Kidney capillary endothelial cell (primary cell): ENCODE measurements at places on chromosomes 2 and 18.

DNA sequence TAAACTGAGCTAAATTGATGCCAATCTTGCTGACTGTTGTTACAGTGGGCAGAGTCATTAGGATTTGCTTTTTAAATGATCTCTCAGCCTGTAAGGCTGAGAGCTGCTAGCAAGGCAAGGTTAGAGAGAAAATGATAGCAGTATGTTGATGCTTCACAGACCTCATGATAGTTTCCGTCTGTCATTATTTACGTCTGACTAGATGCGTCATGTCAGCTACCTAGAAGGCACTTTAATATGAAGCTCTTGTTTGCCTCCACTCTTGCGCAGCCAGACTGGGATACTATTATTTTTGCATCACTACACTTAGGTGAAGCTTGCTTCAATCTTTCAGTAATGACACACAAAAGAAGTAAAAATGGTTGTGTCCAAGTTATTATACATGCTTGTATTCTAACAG, 313.8 kb downstream of the LNPK start:
- DNase-seq, result no peak

- no peak for DNase-seq
Observed at GRCh38 chr2:210655229-210655975, 99.0 kb downstream of the CPS1 start.

GRCh38 chr2:180742801-180743200, 237.6 kb upstream of the UBE2E3 start:
- peak; percentile 40 for DNase-seq

GRCh38 chr2:240825476-240825875, 5.5 kb upstream of the KIF1A start:
- DNase-seq, result no peak

DNA sequence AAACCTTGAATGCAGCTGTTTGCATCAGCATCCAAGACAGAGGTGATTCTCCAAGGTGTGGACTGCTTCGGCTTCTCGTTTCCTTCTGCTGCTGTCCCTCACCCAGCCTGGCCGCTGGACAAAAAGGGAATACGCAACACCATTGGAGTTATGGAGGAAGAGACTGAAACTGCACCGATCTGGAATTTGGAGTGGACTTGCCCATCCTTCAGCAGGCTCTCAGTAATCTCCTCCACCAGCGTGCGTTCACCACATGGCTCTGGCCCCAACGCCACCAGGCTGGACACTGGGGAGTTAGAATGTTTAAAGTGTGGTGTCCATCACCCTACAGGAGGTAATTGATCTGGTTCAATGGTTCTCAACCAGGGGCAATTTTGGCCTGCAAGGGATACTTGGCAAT, 41.4 kb upstream of the ID2 start:
- no peak for DNase-seq

DNA sequence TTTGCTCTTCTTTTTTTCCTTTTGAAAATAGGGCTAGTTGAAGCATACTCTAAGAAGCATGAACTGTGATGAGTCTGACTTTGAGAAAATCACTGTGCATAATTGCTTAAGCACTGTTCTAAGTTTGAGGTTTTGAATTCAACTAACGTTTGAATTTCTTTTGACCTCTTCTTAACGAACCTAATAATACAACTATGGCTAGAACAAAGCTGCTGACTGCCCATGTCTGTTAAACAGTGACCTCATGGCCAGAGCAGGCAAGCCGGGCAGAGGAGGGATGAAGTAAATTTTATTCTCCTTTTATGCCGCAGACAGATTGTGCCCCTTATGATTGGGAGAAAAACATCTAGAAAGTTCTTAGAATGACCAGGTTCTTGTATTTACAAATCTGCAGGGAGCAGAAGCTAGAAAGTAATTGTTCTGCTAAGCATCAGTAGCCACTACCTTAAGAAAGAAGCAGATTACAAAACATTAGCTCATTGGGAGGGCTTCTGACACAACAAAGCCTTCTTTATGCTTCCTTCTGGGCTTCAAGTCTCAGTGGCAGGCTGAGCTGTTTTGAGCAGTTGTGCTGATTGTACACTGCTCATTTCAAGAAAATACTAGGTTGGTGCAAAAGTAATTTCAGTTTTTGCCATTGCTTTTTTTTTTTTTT, 97.8 kb upstream of the RASGRP3 start:
- DNase-seq, result no peak

DNA sequence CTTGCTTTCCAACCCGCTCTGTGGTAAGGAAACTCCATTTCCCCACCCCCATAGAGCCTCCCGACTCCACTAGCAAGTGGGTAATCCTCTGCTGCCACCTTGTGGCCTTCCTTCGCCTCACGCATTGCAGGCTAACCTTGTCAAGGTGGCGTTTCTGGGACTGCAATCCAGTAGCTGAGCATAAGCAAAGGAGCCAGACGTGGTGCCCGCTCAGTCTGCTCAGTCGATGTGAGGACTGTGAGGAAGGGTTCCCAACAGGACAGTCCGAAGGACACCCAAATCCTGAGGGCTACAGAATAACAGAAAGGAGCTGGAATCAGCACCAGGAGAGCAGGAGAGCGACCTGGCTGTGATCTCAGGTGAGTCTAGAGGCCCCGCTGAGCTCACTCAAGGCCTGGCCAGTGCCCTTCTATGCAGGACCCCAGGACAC, 144.2 kb downstream of the SUCLG1 start:
- peak; percentile 66 for DNase-seq
